ENCODE measurements at places on chromosomes 2 and 18. TPM values are rescaled to one million over a fixed set of nuclear protein-coding genes. Genes with fewer than 3 reads are reported as not detected.

MCEE gene
- total RNA-seq, result 14.1 TPM

ELOA2 gene
- total RNA-seq, result not detected

ZNF532 gene
- 8.6 TPM for total RNA-seq

MYO5B gene
- total RNA-seq, result 0.29 TPM

CTNNA2 gene
- total RNA-seq, result not detected

NDUFV2 gene
- total RNA-seq, result 406 TPM

TMEFF2 gene
- not detected for total RNA-seq

CFC1 gene
- not detected for total RNA-seq

TSPYL6 gene
- total RNA-seq, result not detected

DNA sequence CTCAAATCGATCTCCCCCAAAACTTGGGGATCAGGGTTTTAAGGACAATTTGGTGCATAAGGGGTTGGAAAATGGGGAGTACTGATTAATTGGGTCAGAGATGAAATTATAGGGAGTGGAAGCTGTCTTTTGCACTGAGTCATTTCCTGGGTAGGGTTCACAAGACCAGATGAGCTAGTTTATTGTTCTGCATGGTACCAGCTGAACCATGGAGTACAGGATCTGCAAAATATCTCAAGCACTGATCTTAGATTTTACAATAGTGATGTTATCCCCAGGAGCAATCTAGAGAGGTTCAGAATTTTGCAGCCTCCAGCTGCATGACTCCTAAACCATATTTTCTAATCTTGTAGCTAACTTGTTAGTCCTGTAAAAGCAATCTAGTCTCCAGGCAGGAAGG, 73.1 kb downstream of the CPO start:
- ATAC-seq, result no peak

- no peak for ATAC-seq
Observed at GRCh38 chr2:61632276-61633169, 94.4 kb upstream of the XPO1 start.

DNA sequence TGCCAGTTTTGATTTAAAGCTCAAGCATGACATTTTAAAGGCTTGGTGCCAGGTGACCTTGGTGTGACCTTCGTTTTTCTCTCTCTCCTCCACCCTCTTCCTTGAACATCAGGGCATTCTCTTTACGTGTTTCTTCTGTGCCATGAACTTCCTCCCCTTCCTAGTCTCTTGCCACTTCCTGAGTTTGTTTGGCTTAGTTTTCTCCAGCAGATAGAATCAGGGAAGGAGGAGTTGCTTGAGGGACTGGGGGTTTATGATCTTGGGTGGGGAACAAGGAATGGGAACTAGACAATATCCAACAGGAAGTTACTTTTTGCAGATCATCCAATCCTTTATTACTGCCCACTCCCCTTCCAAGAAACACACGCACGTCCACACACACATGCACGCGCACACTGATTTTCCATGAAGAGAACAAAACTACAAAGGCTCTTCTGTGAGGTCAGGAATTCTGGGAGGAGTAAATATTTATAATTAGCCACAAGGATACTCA, 210.6 kb upstream of the EPAS1 start:
- no peak for ATAC-seq

GRCh38 chr18:64017870-64018269, 48.0 kb downstream of the SERPINB8 start:
- no peak for ATAC-seq

- no peak for ATAC-seq
Observed at GRCh38 chr18:27520401-27520800, 335.3 kb upstream of the CHST9 start.

GRCh38 chr18:35964319-35964718, 8.2 kb upstream of the RMP24 start:
- ATAC-seq, result peak; percentile 76

- no peak for ATAC-seq
Observed at GRCh38 chr2:28993206-28993960, 12.3 kb downstream of the TOGARAM2 start.

GRCh38 chr2:240820607-240821428, 799 bp upstream of the KIF1A start:
- peak; percentile 34 for ATAC-seq

DNA sequence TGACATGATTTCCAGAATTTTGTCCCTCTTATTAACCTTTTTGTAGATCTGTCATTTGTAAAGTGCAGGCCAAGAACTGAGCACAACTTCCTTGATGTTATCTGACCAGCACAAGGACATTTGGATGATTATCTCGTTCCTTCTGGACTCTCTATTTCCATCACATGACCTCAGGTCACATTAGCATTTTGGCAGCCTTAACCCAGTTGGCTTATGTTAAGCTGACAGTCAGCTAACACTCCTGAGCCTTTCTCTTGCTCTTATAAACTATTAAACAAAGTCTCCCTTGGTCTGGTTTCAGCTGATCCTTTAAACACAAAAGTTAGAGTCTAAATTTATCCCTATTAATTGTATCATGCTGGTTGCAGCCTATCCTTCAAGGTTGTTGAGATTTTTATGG, 167.2 kb upstream of the RBBP8 start:
- no peak for ATAC-seq

- no peak for ATAC-seq
Observed at GRCh38 chr2:6231166-6231565, 539.0 kb downstream of the SOX11 start.

DNA sequence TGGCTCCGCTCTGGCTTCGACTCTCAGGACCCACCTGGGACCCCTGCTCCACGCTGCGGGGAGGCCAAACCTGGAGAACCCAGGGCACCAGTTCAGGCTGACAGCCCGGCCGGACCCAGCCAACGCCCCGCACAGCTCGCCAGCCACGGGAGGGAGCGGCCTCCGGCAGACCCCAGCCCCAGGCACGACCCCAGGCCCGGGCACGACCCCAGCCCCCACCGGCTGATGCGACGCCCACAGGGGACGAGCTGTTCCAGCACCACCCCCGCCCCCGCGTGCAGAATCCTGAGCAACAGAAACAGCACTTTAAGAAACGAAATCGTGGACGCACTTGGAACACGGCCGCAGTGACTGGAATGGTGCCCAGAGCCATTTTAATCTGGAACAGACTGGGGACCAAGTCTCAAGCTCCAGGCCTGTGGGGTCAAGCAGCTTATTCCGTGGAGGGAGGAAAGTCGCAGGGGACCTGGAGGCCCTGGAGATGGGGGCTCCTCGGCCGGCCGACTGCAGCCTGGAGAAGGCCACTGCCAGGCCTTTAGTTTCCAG, 74.2 kb downstream of the MBP start:
- no peak for ATAC-seq

DNA sequence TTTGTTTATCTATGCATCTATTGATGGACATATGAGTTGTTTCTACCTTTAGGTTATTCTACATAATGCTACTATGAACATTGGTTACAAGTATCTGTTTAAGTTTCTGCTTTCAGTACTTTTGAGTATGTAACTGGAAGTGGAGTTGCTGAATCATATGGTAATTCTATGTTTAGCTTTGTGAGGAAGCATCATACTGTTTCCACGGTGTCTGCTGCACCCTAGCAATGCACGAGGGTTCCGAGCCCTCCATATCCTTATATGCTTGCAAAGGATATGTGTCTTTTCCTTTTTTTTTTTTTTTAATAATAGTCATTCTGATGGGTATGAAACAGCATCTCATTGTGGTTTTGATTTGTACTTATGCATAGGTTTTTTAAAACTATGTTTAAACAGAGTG, 83.7 kb downstream of the FMNL2 start:
- peak; percentile 39 for ATAC-seq

DNA sequence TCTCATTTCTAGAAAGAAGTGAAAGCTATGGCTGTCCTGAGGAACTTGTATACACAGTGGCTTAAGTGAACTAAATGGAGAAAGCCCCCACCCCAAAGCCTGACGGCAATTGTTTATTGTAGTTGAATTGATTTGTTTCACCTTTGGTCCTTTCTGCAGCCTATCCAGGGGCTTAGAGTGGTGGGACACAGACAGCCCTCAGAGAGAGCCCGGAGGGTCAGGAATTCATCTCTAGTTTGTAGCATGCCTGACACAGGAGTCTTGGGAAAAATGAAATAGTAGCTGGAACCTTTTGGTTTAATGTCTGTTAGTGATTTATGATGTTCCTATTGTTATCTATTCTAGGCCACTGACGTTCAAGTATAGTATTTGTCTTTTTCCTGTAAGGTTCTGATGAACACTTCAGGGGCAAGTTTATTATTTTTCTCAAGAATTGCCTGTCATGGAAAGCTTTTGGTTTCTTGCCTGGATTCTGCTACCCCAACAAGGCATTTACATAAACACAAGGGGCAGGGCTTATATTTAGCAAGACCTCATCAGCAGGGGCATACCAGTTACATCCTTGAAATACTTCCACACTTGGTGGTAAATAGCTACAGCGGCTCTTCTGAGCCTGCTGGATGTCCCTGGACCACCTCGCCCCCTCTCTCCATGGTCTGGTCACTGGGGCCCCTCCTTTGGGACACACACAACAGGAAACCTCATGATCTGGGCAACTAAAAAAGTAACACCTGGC, 44.4 kb downstream of the KCNE4 start:
- ATAC-seq, result no peak

GRCh38 chr2:195563857-195564512, 93.0 kb upstream of the SLC39A10 start:
- peak; percentile 72 for ATAC-seq

GRCh38 chr2:112880091-112880531, 30.9 kb upstream of the IL37 start:
- peak; percentile 75 for ATAC-seq

GRCh38 chr18:11688972-11689668, at the start of gene GNAL:
GNAL (plus strand) TSS chr18:11689264; CDS start chr18:11689564, 300 bp downstream.
- peak; percentile 72 for ATAC-seq

DNA sequence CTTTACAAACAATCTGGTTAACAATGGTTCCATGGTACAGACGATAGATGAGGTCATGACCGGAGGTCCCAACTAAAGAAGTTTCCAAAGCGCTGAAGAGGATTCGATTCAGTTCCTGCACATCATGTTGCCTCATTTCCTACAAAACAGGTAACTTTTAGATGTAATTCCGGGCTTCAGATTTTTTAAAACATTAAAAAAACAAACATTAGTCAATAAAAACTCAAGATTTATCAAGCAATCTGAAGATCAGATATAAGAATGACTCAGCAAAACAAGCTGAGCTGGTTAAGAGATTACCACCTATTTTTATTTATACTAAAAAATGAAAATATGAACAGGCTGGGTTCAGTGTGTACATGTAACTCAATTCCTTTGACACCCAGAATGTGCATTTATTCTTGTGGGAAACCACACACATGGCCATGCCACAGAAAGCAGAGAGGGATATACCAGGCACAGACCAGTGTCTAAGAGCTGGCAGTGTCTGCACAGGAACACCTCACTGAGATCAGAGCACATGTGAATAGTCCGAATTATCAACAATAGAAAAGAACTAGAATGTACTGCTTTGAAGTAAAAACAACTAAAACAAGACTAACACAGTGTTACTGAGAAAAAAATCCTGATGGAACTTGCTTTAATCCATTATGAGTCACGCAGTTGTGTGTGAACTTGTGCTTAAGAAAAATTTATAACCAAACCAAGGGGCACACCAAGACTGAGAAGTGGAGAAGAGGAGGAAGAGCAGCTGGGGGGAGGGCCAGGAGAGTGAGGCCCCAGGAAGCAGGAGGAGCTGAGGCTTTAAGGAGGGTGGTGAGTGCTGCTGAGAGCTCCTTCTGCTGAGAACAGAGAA, 9.5 kb downstream of the USP40 start:
- ATAC-seq, result no peak

- ATAC-seq, result no peak
Observed at GRCh38 chr2:11257078-11257477, 87.4 kb downstream of the ROCK2 start.

DNA sequence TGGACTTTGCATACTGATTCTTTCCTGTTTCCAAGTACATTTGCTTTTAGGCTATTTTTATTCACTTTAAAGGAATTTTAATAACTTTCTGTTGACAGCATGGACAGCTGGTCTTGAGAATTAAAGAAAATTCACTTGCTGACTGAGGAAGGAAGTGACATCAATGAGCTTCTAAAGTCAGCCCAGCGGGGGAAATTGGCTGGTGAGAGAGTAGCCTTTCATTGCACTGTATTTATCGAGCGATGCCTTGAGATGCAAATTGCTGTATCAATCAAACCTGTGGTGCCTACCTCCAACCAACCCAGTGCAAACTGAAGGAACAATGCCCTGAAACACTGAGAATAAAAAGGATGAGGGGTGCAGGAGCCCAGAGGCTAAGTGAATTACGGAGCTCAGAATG, 91.4 kb upstream of the AQP4 start:
- ATAC-seq, result no peak

GRCh38 chr2:63681896-63682295, 93.1 kb downstream of the MDH1 start:
- ATAC-seq, result no peak

DNA sequence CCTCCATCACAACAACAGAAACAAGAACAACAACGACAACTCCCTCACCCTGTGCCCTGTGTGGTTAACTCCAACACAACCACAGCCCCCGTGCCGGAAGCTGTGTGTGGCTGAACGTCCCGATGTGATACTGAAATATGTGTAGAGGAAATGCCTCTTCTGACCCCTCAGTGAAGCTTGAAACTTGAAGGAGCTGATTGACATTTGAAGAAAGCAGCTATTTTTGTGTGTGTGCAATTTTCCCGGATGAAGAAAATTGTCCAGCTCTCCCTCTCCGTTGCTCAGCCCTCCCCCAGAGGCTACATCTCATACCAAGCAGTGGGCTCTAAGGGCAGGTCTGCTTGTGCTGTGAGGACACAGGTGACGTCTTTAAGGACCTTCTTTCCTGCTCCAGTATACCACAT, 173.8 kb downstream of the ICOS start:
- ATAC-seq, result peak; percentile 53

- no peak for ATAC-seq
Observed at GRCh38 chr18:62944454-62944853, 229.1 kb downstream of the PHLPP1 start.

- ATAC-seq, result no peak
Observed at GRCh38 chr18:56756966-56757365, 105.8 kb downstream of the WDR7 start.

DNA sequence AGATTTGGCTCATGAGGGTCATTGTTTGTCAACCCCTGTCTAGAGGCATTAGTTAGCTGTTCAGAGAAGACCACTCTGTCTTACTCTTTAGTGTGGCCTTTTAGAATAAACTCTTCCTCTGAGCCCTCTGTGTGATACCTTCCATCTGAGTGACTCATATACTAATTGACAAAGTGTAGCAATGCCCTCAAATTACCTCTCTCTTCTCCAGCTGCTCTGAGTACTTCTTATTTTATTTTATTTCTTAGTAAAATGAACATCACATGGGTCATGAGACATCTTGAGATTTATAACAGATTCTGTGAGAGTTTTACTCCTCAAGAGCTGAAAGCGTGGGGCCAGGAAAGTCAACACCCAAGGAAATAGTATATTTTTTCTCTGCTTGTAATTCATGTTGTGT, 67.4 kb downstream of the KCTD18 start:
- no peak for ATAC-seq

DNA sequence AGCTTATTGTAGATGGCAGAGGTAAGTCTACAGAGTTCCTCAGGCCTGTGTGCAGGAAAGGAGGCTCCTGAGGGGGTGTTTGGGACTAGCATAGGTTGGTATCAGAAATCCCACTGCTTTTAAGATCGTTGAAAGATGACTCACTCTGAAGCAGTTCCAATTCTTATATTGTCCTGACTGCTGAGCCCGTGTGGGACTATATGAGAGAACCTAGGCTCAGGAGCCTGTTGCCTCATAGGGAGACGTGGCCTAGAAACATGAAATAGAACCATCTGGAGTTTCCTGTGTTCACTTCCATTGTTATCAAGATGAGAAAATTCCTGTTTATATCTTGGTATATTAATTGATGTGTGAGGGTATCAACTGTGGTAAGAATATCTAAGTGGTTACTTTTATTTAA, 5.7 kb downstream of the CCT7 start:
- no peak for ATAC-seq

Data from activated T-helper 17 cell treated with anti-CD3 and anti-CD28 coated beads, Interleukin-2, amount 50 U/mL, for 72 hours (primary cell).